ENCODE measurements at places on chromosomes 5 and 9.

DNA sequence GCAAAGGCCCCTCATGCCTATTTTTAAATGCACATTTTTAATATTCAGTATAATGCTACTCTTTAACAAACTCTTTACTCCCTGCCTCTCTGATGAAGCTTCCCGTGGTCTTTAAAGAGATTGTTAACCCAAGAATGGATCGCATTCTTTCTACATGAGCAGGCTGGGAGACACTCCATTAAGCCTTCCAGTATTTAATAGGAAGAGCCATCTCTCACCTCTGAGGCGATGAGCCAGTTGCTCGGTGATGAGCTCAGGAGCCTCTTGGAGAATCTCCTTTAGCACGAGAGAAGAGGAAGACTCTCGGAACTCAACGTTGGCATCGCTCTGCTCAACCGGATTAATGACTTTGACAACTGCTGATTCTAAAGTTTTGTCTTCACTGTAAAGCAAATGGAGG is 59.6 kb downstream of the PRUNE2 start:
- DNase-seq, result no peak

- DNase-seq, result no peak
Observed at GRCh38 chr9:124506931-124507879, at the start of gene NR5A1. Gene NR5A1, minus strand, starts transcription at chr9:124507399. Its CDS starts 4,004 bp downstream, at chr9:124503395.

DNA sequence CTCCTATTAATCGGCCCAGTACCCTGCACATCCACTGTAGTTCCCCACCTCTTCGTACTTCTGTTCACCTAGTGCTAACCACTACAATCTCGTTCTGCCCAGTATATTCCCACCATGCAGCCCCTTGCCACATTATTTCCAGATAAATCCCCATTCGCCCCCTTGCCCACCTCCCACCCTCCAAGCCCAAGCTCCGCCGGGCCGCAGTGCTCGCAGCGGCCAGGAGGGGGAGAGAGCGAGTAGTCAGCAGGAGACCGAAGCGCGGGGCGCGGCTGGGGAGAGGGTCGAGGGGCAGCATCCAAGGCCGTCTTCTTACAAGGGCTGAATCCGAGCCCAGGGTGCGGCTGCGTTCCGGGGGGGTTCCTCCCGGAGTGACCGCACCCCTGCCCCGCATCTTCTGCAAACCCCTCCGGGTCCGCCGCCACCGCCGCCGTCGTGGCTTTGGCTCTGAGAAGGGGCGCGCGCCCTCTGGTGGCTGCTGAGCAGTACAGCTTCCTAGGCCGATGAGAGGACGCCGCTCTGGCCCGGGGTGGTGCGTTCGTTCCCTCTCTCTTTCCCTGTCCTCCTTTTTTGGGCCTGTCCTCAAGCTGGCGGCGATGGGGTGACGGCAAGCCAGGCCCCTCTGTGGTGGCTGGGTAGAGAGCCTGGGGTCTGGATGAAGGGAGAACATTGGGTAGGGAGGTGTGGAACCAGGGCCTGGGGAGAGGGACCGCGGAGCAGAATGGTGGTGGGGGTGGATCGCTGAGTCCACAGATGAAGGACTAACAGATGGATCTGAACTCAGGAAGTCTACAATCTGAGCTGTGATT is 30.0 kb upstream of the PSD2 start:
- DNase-seq, result peak; percentile 84

- no peak for DNase-seq
Observed at GRCh38 chr9:101375546-101375945, 9.3 kb downstream of the BAAT start.

DNA sequence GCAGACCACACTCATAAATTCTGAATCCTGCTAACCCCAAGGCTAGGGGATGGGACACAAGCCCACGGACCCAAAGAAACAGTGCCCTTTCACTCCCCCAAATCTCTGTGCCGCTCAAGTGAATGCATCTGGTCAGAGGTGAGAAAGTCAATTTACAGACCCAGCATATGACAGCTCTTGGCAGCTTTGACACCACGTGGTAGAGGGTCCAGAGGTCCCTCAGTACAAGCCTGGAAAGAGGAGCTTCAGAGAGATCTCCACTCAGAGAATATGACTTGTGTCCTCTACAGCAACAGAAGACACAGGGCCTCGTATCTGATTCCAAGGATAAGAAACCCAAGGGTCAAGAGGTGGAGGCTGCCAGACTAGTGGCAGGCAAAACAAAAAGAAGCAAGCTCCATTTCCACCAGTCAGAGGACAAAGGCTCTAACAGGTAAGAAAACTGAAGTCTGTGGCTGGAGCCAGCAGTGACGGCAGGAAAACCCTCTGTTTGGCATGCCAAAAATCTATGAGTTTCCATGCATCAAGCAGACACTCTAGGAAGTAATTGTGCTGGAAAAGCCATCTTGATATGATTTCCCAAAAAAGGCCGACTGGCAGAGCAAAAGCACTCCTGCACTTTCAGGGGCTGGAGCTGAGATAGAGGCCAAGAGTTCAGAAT is 138.7 kb downstream of the UGCG start:
- DNase-seq, result no peak

DNA sequence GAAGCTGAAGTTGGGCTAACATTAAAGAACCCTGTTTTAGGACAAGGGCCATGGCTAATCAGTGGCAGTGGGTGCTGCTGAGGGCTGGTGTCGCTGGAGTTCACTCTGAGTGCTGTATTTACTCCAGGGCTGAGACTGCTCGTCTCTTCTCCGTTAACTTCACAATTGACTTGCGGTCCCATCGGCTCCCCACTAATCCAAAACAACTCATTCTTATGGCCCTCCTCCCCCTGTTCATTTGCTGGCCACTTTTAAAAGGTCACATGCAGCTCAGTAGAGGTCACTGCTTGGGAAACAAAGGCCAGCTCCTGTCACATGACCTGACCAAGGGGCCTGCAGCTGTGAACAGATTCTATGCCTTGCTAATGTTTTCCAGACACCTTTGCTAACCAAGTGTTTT is 38.4 kb downstream of the PTCH1 start:
- no peak for DNase-seq

GRCh38 chr9:124764774-124765438 is 6.2 kb downstream of the NR6A1 start:
- no peak for DNase-seq

DNA sequence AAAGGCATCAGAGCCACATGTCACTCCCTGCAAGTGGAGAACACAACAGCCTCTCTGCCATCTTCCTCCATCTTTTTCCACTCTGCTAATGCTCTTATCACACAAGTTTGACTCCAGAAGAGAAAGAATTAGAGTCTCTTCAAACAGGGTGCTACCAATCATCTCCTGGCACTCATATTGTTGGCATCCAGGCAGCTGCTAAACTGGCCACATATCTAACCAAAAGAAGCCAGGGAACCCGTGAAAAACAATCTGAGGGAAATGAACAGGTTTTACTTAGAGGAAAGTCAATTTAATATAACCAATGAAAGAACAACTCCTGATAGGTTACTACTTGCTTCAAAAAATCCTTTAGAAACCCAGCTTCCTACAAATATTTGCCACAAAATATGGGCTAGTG is 117.2 kb downstream of the SLC25A46 start:
- DNase-seq, result no peak

GRCh38 chr5:180034564-180034963 is 37.0 kb downstream of the RNF130 start:
- DNase-seq, result no peak

GRCh38 chr9:77021922-77022782 is 2.7 kb downstream of the FOXB2 start:
- DNase-seq, result no peak

- DNase-seq, result no peak
Observed at GRCh38 chr5:34053571-34054399, 10.8 kb upstream of the C1QTNF3 start.

- DNase-seq, result no peak
Observed at GRCh38 chr5:122772446-122772845, 2.4 kb upstream of the SNX2 start.

GRCh38 chr5:181223729-181224389 is 778 bp downstream of the TRIM41 start:
- DNase-seq, result peak; percentile 79

GRCh38 chr9:129241725-129242124 is 63.7 kb upstream of the IER5L start:
- peak; percentile 2 for DNase-seq

DNA sequence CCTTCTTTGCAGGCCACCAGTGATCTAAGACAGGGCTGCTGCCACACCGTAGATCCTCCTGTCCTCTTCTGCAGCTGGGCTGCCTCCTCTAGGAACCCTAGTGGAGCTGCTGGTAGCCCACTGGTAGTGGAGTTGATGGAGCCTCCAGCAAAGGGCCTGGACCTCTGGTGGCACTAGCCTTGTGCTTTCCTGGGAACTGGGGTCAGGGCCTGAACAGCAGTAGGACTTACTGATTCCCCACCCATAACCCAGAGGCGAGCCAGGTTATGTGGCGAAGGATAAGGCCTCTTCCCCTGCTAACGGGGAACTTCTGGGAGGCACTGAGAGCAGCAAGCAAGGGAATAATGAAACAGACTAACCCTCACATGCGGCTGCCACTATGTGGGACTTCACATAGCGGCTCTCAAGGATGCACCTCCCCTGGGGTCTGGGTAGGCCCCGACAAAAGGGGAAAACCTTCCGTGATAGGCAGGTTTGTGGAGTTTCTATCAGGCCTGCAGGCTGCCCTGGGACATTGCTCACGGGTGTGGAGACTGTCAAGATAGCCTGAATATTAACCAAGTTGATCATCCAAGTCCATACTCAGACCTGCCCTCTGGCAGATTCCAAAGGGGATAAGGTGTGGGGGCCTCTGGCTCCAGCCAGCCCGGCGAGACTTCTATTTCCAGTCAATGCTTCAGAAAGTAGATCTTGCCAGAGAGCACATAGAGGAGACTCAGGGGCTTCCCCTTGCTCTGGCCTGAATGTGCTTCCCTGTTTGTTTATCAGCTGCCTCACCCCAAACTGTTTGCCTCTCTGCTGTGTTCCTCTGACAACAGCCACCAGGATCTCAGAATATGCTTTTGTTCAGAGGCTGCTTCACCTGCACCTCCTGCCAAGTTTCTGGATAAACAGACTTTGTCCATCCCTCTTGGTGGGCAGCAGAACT is 7.4 kb downstream of the SLC22A4 start:
- no peak for DNase-seq

Data from BE2C (cell line).